ENCODE measurements at places on chromosomes 6 and 20. TPM values are rescaled to one million over a fixed set of nuclear protein-coding genes. Genes with fewer than 3 reads are reported as not detected.

The SLC22A7 gene
- not detected for total RNA-seq

The ARFGAP1 gene
- total RNA-seq, result 145 TPM

The NRSN1 gene
- total RNA-seq, result not detected

The F13A1 gene
- total RNA-seq, result 1.3 TPM

- DNase-seq, result no peak
These were observed 766.0 kb upstream of the MAP3K7 start for GRCh38 chr6:91352878-91353277.

DNA sequence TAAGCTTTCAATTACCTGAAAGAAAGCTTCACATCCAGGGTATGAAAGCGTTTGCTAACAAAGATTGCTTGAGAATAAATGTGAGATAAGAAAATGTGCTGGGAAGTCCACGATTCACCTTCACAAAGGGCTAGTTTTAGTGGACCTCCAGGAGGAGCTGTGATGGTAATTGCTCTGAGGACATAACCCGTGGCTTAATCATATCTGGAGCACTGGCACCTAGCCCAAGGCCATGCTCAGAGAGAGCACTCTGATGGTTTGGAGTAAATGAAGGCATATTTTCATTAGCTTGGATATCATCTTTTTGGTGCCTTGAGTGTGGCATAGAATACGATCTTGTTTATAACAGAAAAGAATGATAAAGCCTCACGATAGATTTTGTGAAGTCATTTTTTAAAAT lies 46.9 kb upstream of the BACH2 start:
- DNase-seq, result no peak

DNA sequence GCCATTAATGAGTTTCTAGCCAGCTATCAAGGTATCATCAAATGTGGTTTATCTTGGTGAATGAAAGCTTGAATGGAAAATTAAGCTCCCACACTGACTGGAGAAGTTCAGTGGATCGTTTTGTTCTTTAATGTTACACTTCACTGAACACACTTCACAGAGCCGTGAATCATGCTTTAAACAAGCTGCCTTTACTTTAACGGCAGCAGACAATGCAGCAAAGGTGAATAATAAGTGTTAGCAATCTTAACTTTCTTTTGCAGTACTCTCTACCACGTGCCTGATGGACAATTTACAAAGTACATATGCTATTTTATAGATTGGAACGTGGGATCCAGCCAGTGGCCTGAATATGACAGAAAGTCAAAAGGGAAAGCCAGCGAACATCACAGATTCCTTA lies 424.5 kb downstream of the GRIK2 start:
- no peak for DNase-seq

DNA sequence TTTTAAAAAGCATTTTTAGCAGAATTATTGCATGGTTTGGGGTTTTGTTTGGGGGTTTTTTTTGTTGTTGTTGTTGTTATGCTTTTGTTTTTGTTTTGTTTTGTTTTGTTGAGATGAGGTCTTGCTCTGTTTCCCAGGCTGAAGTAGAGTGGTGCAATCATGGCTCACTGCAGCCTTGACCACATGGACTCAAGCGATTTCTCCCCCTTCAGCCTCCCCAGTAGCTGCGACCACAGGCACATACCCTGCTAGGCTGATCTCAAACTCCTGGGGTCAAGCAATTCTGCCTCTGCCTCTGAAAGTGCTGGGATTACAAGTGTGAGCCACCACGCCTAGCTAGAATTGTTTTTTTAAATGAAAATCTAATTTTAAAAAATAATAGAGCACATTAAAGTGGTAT lies 35.7 kb downstream of the UBR2 start:
- no peak for DNase-seq

- no peak for DNase-seq
These were observed 86.7 kb downstream of the SLX4IP start for GRCh38 chr20:10521836-10522235.

All from endodermal cell (in vitro differentiated cells).